ENCODE measurements at places on chromosomes 13 and 19.
A peak's percentile ranks its signal among the peaks of the same experiment; 100 is the strongest.

- DNase-seq = no peak
These were observed 281.3 kb upstream of the SOX21 start for GRCh38 chr13:94993616-94994015.

DNA sequence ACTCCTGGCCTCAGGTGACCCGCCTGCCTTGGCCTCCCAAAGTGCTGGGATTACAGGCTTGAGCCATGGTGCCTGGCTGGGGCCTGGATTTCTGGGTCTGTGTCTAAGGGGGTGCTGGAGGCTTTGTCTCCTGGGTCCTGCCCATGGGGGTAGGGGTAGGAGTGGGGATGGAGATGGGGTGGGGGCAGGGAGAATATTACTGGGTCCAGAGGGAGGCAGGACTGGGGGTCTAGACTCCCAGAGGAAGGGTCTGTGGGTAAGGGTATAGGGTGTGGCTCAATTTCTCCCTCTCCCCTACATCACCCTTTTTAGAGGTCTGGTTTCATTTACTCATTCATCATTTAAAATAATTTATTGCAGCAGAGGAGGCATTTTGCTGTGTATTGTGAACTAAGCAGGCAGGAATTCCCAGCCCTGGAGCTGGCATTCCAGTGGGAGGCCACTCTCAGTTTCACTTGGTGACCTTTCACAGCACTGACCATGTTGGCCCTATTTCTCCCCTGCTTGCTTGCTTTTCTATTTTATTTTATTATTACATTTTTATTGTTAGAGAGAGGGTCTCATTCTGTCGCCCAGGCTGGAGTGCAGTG, 810 bp upstream of the NFKBID start:
- DNase-seq = no peak

GRCh38 chr19:17560205-17560595, 4.8 kb downstream of the COLGALT1 start:
- no peak for DNase-seq

DNA sequence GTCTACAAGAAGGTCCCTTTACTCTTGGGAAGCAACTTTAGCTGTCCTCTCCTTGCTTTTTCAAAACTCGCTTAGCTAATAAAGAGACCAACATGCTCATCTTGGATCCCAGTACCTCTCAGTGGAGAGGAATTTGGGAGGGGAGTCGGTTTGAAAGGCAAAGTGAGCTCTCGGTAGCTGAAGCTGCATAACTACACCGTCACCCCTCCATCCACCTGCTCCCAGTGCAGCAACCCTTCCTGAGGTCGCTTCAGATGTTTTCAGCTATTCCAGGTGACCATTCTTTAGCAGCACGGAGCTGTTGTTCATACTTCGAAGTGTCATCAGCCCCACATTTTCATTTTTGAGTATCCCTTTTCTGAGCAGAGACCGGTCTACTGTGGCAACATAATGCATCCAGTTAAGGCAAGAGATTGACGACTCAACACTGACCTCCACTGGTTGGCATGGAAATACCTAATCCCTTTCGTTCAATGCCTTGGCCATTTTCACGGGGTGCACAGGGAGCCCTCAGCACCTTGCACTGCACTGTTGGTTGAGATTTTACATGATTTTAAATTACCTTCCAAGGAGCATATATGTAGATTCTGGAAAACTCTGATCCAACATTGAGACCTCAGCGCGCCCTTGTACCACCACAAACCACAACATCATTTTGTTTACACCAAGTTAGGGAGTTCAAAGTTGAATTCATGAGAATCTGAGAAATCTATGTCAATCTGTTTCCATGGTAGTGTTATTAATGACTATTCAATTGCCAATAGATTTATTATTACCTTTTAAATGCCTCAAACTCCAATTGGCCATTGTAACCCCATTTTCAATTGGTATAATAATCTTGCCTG, 42.2 kb downstream of the DLEU7 start:
- DNase-seq = peak; percentile 32

- no peak for DNase-seq
These were observed 8.7 kb downstream of the SIGLECL1 start for GRCh38 chr19:51259348-51260245.

GRCh38 chr19:1624458-1624857, 19.2 kb upstream of the UQCR11 start:
- peak; percentile 19 for DNase-seq

DNA sequence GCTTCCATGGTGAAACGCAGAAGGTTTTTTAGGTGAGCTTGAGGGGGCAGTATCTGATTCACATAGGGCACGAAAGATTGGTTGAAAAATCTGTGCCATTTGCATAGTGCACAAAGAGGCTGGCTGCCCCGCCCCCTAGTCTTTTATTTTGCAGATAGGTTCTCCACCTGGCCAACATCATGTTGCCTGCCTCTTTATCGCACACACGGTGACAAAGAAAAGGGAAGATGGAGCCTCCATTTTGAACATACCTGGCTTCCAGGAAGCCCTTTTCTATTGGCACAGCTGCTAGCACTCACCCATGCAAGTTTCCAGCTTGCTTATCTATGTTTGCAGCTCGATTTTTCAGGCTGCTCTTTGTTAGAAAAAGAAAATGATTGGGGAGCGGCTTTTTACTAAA, 316.2 kb upstream of the KLHL1 start:
- DNase-seq = no peak

DNA sequence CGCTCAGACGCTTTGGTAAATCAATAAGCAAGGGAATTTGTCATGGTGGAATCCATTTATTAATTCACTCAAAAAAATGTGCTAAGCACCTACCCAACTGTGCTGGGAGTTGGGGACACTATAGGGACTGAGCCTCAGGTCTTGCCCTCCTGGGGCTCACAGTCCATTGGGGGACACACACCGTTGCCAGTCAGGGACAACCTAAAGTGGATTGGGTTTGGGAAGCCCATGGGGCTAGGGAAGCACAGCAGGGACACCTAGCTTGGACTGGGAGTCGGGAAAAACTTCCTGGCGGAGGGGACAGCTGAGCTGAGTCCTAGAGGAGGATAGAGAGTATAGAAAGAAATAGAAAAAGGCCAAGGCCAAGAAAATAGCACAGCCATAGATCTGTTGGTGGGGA, 8.5 kb downstream of the FOSB start:
- no peak for DNase-seq

GRCh38 chr13:40506592-40507446, 159.6 kb downstream of the FOXO1 start:
- no peak for DNase-seq

- no peak for DNase-seq
These were observed 2.1 kb downstream of the PNMA8C start for GRCh38 chr19:46426506-46427162.

DNA sequence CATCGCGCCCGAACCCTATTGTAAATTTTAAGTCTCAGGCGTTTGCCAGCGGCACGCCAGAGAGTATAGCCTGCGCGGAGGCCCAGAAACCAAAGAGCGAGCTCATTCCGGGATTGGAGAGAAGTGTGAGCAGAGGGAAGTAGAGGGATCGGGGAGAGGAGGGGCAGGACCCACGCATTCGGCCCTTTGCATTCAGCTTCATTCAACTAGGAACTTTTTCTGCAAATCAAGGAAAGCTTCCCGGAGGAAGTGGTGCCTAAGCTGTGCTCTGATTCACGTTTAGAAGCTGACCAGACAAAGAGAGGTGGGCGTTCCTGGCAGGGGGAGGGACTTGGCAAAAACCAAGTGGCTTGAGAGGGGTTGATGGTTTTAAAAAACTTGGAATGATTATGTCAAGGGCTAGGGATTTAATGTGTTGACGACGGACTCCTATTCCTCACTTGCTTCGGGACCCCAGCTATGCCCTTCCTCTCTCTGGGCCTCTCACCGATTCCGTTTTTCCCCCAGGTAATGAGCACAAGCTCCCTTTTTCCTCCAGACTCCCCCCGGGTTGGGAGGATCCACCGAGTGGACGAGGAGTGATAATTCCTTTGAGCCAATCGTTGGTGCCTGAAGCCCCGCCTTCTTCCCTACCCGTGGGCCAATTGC, 811 bp upstream of the PRMT1 start:
- no peak for DNase-seq

GRCh38 chr19:50239921-50240590, 36.6 kb downstream of the MYH14 start:
- no peak for DNase-seq

GRCh38 chr13:70864731-70865130, 756.5 kb upstream of the KLHL1 start:
- no peak for DNase-seq

- DNase-seq = no peak
These were observed 127.0 kb downstream of the CDK8 start for GRCh38 chr13:26380930-26381329.

- peak; percentile 49 for DNase-seq
These were observed 10.5 kb upstream of the TINCR start for GRCh38 chr19:5578097-5578846.

DNA sequence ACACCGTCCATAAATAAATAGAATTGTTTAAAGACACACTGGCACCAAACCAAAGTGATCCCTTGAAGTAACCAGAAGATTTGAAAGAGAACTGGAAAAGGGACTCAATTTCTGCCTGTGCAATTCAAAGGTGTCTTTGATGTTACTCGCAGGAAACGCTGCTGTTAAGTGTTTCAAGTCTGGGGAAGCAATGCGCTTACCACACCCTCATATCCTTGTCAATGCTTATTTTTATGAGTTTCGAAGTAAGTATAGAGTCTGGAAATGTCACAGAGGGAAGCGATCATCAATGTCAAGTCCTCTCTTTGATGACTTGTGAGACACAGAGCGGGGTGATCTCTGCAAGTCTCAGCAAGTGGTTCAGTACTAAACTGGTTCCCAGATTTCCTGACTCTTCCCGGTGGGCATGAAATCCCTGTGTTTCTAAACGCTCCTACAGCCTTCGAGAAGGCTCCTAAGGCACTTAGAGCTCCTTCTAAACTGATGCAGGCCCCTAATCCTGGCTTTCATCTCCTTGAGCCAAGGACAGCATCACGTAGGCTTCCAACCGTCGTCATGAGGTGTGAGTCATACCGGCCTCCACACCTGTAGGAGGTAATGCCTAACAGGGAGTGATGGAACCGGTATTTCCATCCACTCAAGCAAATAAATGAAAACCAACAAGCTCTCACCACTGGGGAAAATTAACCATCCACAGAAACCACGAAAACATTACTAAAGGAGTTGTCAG, 22.8 kb downstream of the SYDE1 start:
- DNase-seq = no peak

DNA sequence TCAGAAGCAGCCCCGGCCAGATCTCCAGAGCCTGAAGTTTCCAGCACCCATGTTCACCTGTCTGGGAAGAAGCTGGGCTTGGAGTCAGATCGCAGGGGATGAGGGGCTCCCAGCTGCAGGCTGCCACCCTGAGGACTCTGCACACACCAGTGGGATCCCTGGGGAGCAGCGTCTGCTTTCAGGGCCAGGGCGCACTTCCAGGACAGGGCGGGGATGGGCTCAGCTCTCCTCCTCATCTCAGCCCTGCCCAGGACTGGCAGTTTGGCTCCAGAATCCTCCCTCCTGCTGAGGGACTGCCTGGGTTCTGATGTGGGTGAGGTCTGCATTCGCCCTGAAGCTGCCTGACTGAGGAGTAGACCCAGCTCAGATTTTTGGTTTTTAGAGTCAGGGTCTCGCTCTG, 3.5 kb downstream of the SLC7A9 start:
- DNase-seq = no peak

GRCh38 chr19:41951686-41952172, 7.4 kb downstream of the RABAC1 start:
- peak; percentile 92 for DNase-seq

GRCh38 chr13:102817241-102817640, 18.3 kb downstream of the BIVM start:
- no peak for DNase-seq

All from stimulated activated CD8-positive, alpha-beta memory T cell treated with anti-CD3 and anti-CD28 coated beads, Interleukin-7, amount 100 ng/mL, for 1 hour (primary cell).